ENCODE measurements at places on chromosomes 12 and 14.
A peak's percentile ranks its signal among the peaks of the same experiment; 100 is the strongest.

GRCh38 chr12:119373001-119373400 lies 38.5 kb downstream of the CCDC60 start:
- DNase-seq = no peak

GRCh38 chr14:78238141-78238540 lies 68.0 kb downstream of the NRXN3 start:
- DNase-seq = peak; percentile 14

GRCh38 chr14:42047421-42048055 lies 440.9 kb downstream of the LRFN5 start:
- DNase-seq = no peak

DNA sequence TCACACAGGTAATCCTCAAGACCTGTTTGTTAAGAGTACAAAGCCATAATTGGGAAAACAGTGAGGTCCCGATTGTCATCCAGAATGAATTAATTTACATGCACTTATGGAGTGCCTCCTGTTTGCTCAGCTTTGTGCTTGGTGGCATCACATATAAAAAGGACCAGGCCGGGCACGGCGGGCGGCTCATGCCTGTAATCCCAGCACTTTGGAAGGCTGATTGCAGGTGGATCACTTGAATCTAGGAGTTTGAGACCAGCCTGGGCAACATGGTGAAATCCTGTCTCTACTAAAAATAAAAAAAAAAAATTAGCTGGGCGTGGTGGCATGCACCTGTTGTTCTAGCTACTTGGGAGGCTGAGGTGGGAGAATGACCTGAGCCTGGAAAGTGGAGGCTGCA lies 247.4 kb downstream of the CACNA1C start:
- peak; percentile 5 for DNase-seq

- DNase-seq = no peak
Observed at GRCh38 chr12:41893491-41893890, 251.2 kb downstream of the GXYLT1 start.

GRCh38 chr14:60753264-60754119 lies 18.9 kb downstream of the MNAT1 start:
- no peak for DNase-seq

DNA sequence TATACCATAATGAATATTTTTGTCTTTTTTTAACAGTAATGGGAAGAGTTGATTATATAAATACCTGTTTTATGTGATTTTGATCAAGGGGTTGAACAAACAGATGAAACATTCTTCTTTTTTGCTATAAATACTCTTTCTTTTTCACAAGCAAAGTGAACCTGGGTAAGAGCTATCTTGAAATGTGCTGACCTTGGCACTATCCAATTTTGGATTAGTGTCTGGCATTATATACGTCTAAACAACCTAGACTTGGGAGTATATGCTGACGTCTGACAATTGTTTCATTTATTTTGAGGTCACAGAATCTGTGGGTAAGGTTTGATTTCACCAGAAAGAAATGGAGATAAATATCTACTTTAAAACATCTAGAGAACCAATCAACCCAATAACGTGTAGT lies 716.0 kb upstream of the STXBP6 start:
- no peak for DNase-seq

DNA sequence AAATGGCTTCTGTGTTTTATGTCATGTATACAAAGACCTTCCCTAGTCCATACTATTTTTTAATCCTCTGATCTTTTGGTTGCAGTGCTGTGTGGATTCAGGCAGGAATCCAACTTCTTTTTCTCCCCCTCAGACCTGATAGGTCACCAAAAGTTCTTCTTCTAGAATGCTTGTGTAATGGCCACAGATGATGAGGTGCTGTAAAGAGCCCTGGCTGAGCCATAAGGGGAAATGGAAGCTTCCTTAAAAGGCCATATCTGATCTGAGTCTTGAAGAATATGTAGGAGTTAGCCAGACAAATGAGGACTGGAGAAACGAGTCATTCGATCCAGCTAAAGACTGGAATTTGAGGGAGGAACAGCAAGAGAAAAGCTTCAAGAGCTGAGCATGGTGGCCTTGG lies 353.9 kb downstream of the PCNX1 start:
- no peak for DNase-seq

DNA sequence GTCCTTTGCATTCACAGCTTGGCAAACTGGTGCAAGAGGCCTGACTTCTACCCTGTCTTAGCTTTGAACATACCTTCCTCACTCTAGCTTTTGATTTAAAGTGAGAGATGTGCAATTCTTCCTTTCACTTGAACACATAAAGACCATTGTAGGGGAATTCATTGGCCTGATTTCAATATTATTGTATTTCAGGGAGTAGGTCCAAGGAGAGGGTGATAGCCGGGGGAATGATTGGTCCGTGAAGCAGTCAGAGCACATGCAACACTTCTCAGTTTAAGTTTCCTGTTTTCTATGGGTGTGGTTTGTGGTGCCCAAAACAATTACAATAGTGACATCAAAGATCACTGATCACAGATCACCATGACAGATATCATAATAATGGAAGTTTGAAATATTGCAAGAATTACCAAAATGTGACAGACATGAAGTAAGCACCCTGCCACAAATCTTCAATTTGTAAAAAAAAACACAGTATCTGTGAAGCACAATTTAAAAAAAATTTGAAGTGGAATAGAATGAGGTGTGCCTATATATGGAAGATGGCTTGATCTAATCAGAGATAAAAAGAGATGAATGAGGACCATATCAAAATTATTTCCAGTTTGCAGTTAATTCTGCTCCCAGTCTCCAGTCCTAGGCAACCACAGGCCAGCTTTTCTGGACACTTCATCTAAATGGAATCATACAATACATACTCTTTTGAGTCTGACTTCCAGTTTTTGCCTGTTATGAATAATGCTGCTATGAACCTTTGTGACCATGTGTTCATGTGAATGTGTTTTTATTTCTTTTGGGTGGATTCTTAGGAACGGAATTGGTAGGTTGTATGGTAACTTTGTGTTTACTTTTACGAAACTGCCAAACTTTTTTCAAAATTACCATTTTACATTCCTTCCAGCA lies 23.2 kb downstream of the BORCS5 start:
- no peak for DNase-seq

All from endodermal cell (in vitro differentiated cells).